ENCODE measurements at places on chromosomes 12 and 14. TPM values are rescaled to one million over a fixed set of nuclear protein-coding genes. Genes with fewer than 3 reads are reported as not detected.

DNA sequence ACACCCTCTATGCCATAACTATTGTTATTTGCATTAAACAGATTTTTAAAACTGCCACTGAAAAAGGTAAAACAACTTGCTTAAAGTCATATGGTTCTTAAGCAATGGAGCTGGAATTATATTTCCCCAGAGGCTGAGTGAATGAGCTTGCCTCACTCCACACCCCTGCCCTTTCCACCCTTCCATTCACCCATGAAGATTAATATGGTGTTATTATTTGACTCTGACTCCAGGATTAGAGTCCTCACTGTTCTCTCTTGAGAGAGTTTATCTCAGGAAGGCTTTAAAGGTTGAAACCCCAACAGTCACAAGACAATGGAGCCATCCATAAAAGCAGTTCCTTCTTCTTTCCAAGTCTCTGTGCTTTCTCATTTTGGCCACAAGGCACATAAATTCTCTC, 84.9 kb downstream of the RTN1 start:
- DNase-seq: no peak

DNA sequence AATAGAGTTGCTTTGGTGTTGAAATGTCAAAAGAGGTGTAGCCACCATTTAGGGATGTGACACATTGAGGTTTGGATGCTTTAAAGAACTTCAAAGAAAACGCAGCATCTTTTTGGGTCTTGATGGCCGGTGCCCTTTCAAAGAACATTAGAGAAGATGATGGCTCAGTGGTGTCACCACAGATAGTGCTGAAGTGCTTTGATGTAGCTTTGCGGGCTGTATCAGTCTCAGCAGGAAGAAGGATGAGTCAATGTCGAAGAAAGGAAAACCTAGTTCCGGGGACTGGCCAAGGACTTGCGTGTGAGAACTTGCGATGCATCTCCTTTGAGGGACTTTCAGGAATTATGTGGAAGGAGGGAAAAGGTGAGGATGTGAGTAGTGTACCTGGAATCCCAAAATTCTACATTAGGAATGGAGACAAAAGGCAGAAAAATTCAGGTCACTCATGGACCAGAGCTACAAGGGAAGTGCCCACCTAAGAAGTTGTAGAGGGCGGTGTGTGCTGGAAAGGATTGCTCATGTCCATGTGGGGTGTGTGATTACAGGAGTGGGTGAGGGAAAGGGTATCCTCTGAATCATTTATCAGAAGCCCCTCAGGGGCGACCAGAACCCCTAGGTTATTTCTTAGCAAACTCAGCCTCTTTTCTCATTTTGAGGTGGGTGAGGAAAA, 39.7 kb upstream of the GZMB start:
- no peak for DNase-seq

- DNase-seq: no peak
Measured at GRCh38 chr12:80707126-80707829, at the start of gene MYF6. MYF6 (plus strand) TSS chr12:80707634; CDS start chr12:80707720, 86 bp downstream.

DNA sequence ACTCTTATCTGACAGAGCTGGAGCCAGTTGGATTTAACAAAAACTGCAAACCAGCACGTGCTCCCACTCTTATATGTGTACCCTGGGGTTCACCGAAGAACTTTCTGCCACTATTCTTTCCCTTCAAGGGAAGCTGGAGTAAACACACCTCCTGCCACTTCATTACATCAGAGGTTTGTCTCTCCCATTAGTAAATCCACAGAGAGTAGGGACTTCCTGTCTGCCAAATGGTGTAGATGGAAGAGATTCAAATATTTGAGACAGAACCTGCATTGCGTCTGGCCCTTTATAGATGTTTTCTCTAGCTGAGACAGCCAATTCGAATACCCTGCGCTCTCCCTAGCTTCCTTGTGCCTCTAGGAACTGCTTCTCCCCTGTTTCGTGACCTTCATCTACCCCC, 29.1 kb upstream of the AEBP2 start:
- DNase-seq: no peak

Gene AMHR2
- not detected for polyA plus RNA-seq

DNA sequence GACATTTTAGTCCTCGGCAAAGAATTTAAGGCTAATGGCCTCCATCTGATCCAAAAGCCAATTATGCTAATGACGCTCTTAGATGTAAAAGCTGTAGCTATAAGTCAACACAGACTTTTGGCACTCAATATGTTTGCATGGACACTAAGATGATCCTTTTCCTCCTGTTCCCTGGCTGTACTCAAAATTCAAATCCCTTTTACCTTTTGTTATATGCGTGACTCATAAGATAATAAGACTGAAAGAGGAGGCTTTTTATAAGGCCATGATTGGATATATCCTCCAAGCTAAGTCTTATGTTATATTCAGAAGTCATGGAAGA, 89.8 kb downstream of the PDZRN4 start:
- DNase-seq: no peak

GRCh38 chr12:40248034-40248433, 23.2 kb downstream of the LRRK2 start:
- DNase-seq: no peak

Data from IMR-90 (cell line).